ENCODE measurements at places on chromosomes 3 and 15.

DNA sequence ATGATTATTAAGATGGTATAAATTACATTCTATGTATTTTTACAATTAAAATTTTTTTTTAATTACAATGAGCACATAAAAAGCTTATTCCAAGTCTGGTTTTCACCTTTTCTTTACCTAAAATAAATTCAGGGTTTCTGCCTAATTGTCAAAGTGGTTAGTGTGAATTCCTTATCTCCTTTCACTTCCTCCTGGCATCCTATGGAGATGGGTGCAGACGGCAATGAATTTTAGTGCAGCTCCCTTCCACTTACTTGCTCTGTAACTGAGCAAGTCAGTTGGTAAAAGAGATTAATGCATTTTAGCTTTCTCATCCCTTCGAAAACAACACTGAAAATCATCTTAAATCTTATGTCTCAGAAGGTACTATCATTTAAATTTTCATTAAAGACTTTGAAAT lies 13.1 kb downstream of the HDGFL3 start:
- no peak for DNase-seq

DNA sequence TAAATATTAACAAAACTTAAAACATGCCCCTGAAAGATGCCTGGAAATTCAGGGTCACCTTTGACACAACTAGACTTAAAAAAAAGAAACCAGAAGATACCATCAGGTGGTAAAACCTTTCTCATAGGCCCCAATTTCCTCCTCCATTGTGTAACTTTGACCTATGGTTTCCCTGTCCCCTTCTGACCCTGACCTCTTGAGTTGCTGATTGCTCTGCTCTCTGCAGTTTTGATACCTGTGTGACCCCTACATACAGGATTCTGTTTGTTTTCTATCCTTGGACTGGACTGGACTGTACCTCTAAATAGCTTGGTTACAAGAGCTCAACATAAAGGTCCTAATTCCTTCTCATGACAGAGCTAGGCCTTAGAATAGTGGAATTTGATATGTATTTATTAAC lies 220.6 kb downstream of the ZIC4 start:
- no peak for DNase-seq

- no peak for DNase-seq
Observed at GRCh38 chr3:120280026-120280425, 5.0 kb downstream of the GPR156 start.

DNA sequence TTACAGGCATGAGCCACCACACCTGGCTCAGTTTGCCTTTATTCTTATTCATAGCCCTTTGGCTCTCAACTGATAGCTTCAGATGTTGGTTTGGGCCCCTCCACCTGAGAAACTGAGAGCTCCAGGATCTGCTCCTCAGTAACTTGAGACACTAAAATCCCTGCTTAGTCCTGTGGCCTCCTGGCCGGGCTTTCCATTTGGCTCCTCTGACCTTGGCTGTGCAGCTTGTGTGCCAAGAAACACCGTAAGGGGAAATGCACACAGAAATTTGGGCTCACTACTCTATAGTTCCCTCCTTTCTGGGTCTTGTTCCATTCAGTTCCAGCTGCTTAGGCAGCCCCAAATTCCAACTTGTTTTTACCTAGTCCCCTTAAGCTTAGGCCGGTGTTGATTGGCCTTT lies 24.9 kb downstream of the NIPA2 start:
- DNase-seq, result no peak

- DNase-seq, result no peak
Observed at GRCh38 chr15:83287541-83288027, 3.1 kb upstream of the BNC1 start.

- DNase-seq, result no peak
Observed at GRCh38 chr15:39792025-39792843, 9.6 kb upstream of the FSIP1 start.

GRCh38 chr3:111882194-111882593 lies 23.1 kb downstream of the PHLDB2 start:
- DNase-seq, result no peak

GRCh38 chr3:53890726-53891475 lies 758 bp downstream of the SELENOK start:
- DNase-seq, result peak; percentile 19

- no peak for DNase-seq
Observed at GRCh38 chr3:159266779-159267178, 464.9 kb downstream of the MFSD1 start.

DNA sequence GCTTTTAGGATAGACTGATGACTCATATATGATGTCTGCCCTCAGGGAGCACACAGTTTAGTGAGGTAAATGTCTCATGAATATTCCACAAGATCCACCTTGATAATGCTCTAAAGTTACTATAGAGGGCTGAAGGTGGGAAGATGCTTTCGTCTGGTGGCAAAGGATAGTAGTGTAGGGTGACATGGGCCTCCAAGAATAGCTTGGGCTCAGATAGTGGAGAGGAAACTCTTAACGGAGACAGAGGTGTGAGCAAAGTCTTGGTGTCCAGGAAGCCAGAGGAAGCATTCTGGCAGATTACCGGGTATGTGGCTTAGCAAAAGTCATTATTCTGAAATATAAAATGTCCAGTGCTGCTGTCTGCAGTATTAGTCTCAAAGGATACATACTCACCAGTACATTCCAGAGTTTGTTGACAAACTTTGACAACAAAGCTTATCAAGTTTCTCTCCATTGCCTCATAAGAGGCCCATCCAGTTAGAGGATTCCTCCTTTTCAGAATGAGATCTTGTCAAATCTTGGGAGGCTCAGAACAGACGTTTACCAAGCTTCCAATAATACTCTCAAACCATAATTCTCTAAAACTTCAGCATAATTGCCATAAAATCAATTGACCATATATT lies 316.7 kb downstream of the LPP start:
- DNase-seq, result no peak

GRCh38 chr3:184334470-184335158 lies 2.8 kb upstream of the FAM131A start:
- DNase-seq, result no peak

DNA sequence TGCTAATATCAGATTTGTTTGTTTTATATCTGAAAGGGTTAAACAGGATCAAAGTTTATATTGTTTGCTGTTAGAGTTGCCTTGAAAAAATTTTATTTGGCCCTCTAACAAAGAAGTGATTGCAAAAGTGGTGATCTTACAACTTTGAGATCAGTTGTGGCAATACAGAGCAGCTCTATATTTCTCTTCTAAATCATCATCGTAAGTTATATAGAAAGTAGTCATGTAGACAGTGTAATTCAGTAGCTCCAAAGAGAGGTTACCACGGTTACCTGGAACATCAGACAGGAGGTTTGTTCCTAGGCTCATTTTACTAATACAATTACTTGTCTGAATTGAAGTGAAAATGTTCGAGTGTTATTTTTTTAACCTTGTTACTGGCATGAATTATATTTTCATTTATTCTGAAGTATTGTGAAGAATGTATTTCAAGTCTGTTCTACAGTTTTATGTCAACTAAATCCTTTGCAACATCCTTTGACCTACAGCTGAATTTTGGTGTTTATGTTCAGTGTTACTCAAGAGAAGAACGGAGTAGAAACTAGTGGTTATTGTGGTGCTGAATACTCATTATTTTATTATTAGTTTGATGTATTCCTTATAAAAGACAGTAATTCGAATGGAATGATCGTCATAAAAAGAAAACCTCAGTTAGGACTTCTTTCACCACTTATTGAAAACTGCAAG lies 214.2 kb downstream of the NAALADL2 start:
- DNase-seq, result no peak

- no peak for DNase-seq
Observed at GRCh38 chr15:26841514-26841913, 25.3 kb upstream of the GABRA5 start.

DNA sequence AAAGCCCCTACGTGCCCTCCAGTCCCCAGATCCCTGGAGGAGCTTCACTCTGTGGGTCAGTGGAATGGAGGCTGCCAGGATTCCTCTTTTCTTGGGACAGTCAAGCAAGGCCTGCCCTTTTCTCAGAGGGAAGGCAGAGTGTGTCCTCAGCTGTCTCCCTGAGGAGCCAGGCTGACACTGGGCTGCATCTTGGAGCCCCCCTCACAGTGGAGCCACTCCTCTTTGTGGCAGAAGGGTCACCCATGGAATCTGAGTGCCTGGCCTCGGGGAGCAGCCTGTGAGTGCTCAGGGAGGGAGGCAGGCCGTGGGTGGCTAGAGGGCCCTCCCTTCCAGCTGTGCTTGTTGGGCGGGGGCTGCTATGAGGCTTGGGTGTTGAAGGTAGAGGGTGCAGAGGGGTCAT lies 41.2 kb downstream of the BOC start:
- DNase-seq, result no peak

DNA sequence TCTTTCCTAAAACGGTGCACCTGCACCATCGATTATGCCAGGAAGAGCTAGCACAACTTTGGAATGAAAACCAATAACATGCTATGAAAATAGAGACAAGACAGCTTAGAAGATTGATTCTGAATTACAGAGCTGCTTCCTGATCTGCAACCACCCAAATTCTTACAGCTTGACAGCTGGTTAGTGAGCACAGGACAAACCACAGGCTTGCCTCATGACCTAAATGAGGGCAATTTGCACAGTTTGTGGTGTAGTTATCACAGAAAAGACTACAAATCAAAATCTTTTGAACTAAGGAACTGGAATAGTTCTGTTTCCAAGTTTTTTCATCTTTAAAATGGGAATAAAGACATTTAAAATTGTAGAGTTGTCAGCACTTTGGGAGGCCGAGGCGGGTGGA lies 533.5 kb downstream of the NAALADL2 start:
- no peak for DNase-seq

DNA sequence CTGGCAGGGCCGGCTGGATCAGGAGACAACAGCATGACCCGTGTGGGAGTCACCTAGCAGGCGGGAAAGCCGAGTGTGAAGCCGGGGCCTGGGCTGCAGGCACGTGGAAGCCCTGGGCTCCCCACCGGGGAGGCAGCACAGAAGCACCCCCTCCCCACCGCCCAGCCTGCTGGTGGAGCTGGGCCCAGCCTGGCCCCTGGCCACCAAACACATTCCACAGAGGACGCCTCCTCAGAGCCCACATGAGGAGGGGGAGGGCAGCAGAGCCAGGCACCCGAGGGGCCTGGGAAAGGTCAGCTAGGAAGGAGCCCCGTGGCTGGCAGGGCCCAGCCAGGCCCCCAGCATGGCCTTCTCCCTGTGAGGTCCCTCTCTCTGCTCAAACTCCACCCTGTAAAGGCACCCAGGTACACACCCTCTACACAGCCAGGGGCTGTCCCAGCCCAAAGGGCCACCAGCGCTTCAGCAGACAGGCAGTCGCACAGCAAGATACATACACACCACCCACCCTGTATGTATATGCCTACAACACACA lies 4.5 kb downstream of the PLXNB1 start:
- no peak for DNase-seq

- DNase-seq, result no peak
Observed at GRCh38 chr3:31981206-31982181, at the start of the genes OSBPL10 and ZNF860. Gene OSBPL10 (minus strand): TSS chr3:31981262. CDS start chr3:31981179, 83 bp downstream. Gene ZNF860 (plus strand): TSS chr3:31981750. CDS start chr3:31989080, 7,330 bp downstream.

DNA sequence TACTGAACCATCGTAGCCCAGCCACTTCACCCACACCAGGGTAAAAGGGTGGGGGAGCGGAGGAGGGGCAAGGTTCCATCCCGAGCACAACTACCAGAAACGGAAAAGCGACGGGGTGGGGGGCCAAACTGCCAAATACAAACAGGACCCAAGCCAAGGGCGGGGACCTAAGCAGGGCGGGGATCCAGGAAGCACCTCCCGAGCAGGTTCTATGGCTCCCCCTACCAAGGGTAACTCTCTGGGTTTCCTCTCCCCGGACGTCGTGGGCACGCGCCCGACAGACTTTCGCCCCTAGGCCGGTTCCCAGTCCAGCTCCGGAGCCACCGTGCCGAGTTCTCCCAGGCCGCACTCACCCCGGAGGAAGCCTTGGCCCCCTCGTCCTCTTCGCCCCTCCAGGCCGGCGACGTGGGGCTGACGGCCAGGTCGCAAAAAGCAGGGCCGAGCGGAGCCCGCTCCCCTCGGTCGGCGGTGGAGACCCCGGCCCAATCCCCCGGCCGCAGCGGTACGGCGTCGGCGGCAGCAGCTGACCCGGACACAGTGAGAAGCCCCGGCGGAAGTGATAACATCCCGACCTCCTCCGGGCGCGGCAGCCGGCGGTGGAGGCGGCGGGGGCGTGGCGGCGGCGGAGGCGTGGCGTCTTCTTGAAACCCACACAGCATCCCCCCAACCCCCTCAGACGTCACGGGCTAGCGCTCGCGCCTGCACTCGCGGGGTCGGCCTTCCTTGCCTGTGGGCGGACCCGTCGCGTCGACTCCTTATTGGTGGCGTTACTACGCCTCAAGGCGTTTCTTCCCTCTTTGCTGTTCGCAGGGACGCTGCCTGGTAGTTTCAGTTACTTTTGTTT lies at the start of gene BNIP2:
Gene BNIP2 (minus strand): TSS at position 539 of the 844 bp plus-strand sequence. CDS start 6,863 bp downstream, outside the sequence.
- DNase-seq, result peak; percentile 95

GRCh38 chr3:69324362-69325025 lies 61.4 kb downstream of the FRMD4B start:
- DNase-seq, result no peak

DNA sequence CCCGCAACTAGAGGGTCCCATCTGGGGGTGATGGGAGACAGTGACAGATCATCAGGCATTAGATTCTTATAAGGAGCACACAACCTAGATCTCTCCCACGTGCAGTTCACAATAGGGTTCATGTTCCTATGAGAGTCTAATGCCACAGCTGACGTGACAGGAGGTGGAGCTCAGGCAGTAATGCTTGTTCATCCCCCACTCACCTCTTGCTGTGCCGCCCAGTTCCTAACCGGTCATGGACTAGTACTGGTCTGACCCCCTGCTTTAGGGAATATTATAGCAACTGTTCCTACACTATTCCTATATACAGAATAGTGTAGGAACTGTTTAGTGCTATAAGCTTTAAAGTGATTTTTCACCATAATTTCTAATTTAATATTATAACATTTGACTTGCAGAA lies 128.1 kb upstream of the AZI2 start:
- no peak for DNase-seq

DNA sequence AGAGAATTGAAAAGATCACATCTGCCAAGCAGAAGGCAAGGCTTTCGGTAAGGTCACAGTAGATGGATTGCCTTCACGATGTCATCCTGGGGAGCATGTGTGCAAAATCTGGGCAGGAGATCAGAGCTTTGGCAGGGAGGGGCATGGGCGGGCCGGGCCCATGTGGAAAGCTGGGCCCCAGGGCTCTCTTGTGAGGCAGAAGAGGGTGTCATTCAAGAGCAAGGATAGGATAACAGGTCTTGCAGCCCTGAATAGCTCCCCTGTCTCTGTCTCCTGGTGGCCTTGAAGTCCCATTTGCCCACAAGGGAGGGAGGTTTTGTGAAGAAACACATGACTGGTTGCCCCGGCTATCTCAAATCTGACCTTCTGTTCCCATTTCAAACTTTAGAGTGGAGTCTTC lies 172.0 kb downstream of the OPA1 start:
- no peak for DNase-seq

- no peak for DNase-seq
Observed at GRCh38 chr3:67357610-67358458, 296.6 kb downstream of the SUCLG2 start.

GRCh38 chr3:17755836-17756235 lies 13.4 kb upstream of the TBC1D5 start:
- DNase-seq, result no peak

DNA sequence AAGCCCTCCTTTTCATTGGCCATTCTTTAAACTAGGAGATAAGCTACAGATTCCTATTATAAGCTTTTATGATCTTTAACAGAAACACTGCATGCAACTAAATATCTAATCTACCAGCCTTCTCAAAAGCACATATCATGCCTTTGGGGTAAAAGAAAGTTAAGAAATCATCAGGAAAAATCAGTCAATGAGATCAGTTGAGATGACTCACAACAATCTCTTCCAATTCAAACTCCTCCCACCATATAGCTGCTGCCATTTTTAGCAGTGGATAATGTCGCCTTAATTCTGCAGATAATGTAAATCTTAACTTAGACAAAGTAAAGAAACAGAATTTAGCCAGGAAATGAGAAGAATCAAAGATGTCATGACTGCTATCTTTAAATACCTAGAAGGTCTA lies 135.2 kb upstream of the BCL6 start:
- no peak for DNase-seq
